ENCODE measurements at places on chromosomes 1 and 21. TPM values are rescaled to one million over a fixed set of nuclear protein-coding genes. Genes with fewer than 3 reads are reported as not detected.

KCND3 gene
- 0.05 TPM for polyA plus RNA-seq

DNA sequence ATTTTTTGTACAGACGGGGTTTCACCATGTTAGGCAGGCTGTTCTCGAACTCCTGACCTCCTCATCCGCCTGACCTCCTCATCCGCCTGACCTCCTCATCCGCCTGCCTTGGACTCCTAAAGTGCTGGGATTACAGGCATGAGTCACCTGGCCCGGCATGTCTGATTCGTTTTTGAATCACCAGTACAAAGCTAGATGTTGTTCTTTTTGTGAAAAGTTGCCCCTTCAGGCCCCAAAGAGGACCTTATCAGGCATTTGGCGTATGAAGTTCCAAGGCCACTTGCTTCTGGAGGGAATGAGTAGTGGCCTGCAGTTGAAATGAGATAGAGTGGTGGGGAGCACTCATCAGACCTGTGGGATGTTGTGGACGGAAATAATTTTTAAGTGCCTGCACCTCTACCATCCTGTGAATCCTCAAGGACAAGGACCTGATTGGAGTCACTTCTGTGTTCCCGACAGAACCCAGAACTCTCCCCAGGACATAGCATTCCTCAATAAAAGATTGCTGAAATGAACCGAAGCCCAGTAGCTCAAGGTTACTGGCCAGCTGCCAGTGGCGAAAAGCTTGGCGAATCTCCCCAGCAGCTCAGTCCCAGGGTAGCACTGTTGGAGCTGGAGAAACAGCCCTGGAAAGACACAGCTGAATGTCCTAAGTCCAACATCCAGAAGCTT is 50.1 kb downstream of the NDUFS5 start:
- DNase-seq, result no peak

GRCh38 chr1:42756956-42757891 is 9.6 kb downstream of the P3H1 start:
- peak; percentile 22 for DNase-seq

DNA sequence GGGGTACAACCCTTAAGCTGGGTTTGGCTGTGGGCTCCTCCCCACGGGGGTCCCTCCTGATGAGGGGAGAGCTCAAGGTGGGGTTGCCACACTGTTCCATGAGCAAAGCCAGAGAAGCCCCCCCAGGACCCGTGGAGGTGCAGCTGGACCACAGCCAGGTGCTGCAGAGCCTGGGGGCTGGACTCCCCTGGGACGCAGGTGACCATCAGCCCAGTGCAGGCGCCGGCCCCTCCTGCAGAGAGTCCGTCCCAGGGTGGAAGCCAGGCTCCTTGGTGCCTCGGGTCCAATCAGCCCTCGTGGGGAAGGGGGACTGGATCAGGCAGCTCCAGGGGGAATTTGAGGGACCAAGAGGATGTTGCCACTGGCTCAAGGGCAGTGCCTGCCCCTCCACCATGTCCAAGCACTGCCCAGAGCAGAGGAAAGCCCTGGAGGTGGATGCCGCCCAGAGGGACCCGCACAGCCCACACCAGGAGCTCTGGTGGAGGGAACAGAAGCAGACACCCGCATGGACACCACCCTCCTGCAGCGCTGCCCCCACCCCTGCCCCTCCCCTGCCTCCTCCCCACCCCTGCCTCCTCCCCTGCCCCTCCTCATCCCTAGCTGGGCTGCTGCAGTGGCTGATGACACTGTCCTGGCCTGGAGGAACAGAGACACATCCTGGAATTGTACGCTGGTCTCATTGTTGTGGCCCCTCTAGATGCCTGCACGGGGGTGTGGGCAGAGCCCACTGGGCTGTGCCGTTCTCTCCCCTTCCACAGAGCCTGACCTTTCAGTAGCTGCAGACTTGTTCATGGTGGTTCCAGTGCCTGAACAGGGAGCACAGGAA is 30.8 kb upstream of the COL18A1 start:
- DNase-seq, result no peak

- DNase-seq, result no peak
These were observed 20.6 kb downstream of the MTHFR start for GRCh38 chr1:11784993-11785769.

GRCh38 chr1:154499446-154499845 is 2.6 kb upstream of the TDRD10 start:
- DNase-seq, result no peak

Data from CD4-positive, alpha-beta memory T cell (primary cell).